ENCODE measurements at places on chromosomes 4 and X.
A peak's percentile ranks its signal among the peaks of the same experiment; 100 is the strongest.

- DNase-seq: no peak
These were observed 35.1 kb downstream of the HADH start for GRCh38 chr4:108024878-108025165.

GRCh38 chr4:157143369-157143768, 67.4 kb downstream of the GLRB start:
- DNase-seq: no peak

GRCh38 chr4:176340871-176341685, 21.3 kb downstream of the SPCS3 start:
- no peak for DNase-seq

DNA sequence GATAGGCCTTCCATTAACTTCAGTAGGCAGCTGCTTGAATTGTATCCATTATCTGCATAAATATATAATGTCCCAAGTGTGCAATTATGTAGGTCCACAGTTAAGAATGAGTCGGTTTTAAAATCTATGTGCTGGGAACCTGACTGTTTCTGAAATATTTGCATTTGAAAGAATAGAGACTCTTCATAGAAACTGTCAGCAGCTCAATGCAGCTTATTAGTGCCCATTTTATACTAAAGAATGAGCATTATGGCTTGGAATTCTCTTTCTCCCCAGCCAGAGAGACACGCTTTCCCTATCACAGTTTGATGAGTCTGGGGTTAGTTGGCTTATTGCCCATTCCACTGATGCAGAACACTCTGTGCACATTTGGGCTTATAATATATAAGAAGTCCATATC, 202.0 kb upstream of the PCDH7 start:
- no peak for DNase-seq

DNA sequence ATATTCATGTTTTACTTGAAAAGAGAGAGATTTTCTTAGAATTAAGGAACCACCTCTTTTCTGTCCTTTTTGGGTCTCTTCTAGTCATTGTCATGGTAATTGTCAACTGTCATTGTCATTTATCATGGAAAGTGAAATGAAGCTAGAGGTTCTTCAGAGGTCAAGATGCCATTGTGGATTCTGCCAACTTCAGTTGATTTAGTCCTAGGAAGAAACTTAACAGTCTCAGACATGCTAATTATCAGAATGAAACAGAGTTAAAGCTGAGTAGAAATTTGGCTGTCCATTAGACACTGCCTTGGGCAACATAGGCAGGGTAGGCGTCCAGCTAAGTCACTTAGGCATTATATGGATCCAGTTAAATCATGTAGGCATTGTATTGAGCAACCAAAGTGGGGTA, 796.1 kb upstream of the ADGRL3 start:
- no peak for DNase-seq

DNA sequence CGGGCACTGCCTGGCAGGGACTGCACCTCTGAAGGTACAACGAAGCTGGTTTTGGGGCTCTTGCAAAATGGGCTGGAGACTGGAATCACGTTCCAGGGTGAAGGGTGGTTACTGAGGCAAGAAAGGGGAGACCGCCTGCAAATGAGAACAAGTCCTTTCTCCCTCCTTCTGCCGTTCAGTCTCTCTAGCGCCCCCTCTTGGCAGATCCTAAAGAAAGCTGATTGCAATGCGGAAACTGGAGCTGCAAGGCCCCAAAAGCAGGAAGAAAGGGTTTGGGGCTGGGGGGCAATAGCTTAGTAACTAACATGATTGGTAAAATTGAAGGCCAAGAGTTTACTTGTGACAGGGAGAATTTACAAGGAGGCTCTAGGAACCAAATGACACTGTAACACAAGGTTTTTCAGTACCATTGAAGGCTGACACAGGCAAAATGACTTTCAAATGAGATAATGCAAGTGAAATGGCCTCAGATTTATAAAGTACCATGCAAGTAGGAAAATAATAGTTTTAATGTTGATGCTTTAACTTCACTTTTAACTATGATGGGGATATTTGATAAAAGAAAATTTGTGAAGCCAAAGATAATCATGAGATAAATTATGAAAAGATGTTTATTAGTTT, 222.7 kb upstream of the HAND2 start:
- no peak for DNase-seq

GRCh38 chrX:38798956-38799355, 2.3 kb upstream of the MID1IP1 start:
- DNase-seq: no peak

DNA sequence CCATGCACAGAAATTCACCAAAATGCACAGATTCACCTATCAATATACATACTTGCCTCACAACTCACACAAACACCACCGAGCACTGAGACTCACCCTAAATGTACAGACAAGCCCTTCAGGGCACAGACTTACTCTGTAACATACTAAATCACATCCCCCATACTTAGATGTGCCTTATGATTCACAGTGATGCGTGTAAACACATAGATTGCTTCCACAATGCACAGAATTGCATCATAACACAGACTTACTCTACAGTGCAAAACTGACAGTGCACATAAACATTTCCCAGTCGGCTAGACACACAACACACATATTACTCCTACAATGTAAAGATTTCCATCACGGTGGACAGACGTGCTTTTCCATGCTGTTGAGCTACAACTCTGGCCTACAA, 6.2 kb downstream of the LINC00632 start:
- no peak for DNase-seq

- DNase-seq: no peak
These were observed 183.8 kb downstream of the FBXO8 start for GRCh38 chr4:174099712-174100111.

- no peak for DNase-seq
These were observed 96.6 kb downstream of the ADRA2C start for GRCh38 chr4:3862640-3863420.

- DNase-seq: no peak
These were observed 1.5 kb downstream of the TSPAN5 start for GRCh38 chr4:98656886-98657285.

DNA sequence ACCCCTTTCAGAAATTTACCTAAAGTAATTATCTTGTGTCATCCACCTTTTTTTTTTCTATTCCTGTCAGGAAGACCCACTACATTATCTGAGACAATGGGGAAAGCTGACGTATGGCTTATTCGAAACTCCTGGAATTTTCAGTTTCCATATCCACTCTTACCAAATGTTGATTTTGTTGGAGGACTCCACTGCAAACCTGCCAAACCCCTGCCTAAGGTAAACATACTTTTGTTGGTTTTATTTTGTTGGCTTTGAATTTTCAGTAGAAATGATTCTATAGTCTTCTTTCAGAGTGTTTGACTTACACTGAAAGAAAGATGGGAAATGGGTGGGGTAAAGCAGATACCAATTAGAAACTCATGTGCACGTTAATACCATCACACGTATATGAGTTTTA, 2.2 kb downstream of the UGT2B7 start:
- DNase-seq: no peak

DNA sequence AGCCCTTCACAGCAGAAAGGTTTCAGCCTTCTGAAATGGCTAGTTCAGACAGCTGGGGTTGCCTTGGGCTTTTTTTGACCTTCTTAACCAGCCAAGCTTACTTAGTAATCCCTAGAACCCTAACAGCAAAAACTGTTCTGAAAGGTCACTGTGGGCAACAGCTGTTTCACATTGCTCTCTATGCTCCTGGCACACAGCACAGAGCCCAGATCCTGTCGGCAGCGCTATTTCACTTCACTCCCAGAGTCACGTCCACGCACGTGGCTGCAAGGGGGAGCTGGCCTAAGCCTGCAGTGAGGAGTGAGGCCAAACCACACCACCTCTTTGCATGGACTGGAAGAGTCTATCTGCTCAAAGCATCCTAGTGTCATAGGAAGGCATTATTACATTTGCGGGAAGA, 32.0 kb upstream of the STS start:
- no peak for DNase-seq

- no peak for DNase-seq
These were observed 42.4 kb upstream of the FGF2 start for GRCh38 chr4:122784261-122784660.

DNA sequence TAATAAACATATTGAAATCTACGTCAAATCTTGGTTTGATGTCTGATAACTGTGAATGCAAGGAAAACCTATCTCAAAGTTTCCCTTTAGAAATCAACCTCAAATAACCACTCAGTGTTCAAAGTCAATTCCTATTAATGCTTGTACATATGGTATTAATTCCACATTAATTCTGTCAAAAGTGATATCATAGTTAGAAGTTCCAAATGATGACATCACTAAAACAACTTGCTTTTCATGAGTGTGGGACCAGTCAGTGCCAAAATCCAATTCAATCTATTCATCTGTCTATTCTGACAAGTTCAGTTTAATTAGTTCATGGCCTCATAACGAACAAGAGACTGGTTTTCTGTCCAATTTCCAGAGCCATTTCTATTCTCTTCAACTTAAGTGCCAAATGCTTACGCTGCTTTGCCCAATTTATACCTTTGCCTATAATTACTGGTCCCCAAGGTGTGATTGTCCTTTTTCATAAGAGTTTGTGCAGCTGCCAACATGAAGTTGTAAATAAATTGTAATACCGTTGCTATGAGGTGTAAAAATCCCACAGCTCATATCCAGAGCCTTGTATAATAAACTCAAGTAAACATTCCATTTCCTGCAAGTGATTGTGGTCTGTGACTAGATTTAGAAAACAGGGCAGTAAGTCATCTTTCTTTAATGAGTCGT, 476.2 kb downstream of the RAB28 start:
- DNase-seq: no peak

DNA sequence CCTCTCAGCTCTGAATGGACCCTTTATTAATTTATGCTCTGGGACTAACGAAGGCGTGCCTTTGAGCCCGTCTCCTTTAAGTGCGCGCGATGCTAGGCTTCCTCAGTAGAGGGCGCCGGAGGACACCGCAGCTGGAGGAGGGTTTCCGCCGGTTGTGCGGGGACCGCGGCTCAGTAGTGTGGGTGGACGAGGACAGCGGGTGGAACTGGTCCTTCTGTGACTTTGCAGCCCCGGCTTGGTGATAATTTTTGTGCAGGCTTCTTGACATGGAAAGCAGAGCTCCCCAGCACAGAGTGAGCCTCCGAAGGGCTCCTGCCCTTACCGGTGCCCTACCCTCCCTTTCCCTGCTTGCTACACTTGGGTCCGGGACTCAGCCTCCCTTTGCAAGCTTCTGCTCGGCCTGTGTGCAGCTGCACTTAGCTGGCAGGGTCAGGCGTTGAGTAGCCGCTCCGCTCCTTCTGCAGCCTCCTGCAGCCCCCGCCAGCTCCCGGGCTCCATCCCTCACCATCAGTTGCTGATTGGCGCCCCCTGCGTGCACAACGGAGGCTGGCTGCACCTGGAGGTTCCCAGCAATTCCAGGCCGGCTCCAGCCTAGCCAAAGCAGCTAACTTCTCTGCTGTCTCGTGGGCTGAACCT, 26.8 kb upstream of the BOD1L1 start:
- peak; percentile 8 for DNase-seq

GRCh38 chr4:25834411-25835107, 28.2 kb downstream of the SEL1L3 start:
- DNase-seq: no peak

- DNase-seq: no peak
These were observed 33.3 kb upstream of the SULT1B1 start for GRCh38 chr4:69793732-69794131.

DNA sequence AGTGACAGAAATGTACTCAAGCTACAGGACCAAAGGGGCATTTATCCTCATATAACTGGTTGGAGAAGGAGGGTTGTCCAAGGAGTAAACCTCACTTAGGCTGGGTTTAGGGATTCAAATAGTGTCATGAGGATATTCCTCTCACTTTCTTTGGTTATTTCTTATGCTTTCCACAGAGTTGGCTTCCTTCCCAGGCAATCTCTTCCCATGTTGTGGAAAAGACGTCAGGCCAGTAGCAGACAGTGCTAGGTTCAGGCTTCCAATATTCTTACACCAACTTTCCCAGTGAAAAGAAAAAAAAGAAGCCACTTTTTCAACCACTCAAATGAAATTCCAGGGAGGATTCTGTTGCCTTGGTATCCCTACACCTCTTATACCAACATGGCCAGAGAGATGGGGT, 653.0 kb downstream of the C4orf33 start:
- DNase-seq: no peak

- DNase-seq: no peak
These were observed 189.7 kb downstream of the PDGFC start for GRCh38 chr4:156781852-156782251.

DNA sequence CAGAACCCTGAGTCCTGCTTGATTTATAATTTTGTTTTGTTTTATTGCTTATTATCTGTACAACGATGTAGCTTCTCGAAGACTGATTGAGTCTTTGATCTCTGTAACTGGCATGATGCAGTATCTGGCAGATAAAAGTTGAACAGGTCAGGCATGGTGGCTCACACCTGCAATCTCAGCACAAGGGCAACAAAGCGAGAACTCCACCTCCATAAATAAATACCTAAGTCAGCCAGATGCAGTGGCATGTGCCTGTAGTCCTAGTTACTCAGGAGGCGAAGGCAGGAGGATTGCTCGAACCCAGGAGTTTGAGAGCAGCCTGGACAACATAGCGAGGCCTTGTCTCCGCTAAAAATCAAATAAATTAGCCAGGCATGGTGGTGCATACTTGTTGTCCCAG, 15.7 kb upstream of the WDR19 start:
- DNase-seq: no peak

- no peak for DNase-seq
These were observed 68.8 kb upstream of the PPP1R2C start for GRCh38 chrX:42846741-42847140.

DNA sequence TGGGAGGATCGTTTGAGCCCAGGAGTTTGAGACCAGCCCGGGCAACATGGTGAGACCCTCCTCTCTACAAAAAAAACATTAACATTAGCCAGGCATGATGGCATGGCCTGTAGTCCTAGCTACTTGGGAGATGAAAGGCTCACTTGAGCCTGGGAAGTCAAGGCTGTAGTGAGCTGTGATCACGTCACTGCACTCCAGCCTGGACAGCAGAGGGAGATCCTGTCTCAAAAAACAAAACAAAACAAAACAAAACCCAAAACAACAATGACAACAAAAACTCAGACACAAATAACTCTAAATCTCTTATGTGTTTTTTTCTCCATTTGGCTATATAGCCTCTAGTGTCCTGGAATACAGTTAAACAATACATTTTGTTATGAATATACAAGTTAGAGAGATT, 127.3 kb upstream of the STK26 start:
- DNase-seq: no peak

GRCh38 chr4:113116414-113117357, 67.2 kb downstream of the ANK2 start:
- no peak for DNase-seq

- no peak for DNase-seq
These were observed 588.5 kb downstream of the TRIML1 start for GRCh38 chr4:188727746-188728145.

DNA sequence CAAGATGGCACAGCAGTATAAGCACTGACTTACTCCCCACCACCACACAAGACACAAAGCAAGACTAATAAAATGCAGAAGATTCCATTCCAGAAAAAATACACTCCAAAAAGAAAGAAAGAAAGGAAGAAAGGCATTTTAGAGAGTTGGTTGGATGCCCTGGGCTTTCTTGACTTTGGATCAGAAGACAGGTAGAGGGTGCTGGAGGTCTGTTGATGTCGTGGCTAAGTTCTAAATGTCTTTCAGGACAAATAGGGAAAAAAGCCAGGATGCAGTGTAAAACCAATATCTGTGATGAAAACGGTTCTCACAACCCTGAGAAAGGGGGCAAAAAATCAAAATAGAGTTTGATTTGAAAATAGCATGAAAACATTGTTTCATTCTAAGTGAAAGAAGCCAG, 555.2 kb upstream of the PRKX start:
- no peak for DNase-seq

- no peak for DNase-seq
These were observed 4.5 kb downstream of the BST1 start for GRCh38 chr4:15707363-15707715.

- DNase-seq: no peak
These were observed 2.1 kb downstream of the NDNF start for GRCh38 chr4:121070274-121070673.

GRCh38 chr4:75683482-75684155, 10.4 kb upstream of the G3BP2 start:
- DNase-seq: no peak
